Stimulated activated CD8-positive, alpha-beta memory T cell treated with anti-CD3 and anti-CD28 coated beads, Interleukin-7, amount 100 ng/mL, for 1 hour (primary cell): ENCODE measurements at places on chromosomes 5 and 9.

DNA sequence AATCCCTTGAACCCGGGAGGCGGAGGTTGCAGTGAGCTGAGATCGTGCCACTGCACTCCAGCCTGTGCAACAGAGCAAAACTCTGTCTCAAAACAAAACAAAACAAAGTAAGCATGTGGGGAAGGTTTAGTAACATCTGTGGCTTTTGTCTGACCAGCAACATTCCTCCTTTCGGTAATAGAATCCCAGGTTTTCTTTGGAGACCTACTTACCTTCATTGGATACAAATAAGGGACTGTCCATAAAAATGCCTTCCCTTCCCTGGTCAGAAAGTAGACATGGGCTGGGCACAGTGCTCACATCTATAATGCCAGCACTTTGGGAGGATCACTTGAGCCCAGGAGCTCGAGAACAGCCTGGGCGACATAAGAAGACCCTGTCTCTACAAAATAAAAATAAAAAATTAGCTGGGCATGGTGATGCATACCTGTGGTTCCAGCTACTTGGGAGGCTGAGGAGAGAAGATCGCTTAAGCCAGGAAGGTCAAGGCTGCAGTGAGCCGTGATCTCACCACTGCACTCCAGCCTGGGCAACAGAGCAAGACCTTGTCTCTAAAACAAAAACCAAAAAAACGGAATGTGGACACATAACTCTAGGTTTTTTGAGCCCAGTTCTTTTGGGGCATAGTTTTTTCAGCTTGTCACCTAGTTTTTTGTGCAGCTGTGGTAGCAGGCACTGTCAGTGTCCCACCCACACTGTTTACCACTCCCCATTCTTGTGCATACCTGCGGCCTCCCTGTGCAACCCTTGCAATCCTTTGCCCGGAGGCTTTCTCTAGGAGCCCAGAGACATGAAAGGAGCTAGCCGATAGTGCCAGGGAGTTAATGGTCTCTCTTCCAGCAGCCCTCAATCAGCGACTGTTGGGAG, 9.0 kb upstream of the SPINK4 start:
- no peak for DNase-seq

DNA sequence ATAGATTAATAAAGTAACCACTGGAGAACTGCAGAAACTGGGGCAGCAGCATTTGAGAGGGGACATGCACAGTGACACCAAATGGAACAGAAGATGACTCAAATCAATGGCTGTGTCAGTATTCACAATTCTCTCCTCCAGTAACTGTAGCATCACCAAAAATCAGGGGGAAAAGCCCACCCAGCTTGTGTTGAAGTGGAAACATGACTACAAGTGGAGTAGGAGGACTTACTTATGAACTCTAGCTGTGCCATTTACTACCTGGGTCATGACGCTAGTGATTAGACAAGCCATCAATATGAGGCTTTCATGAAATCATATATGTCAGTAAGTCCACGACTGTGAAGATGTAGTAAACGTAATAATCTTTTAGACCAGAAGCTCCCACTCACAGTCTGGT, 199.8 kb upstream of the PTGER4 start:
- no peak for DNase-seq

DNA sequence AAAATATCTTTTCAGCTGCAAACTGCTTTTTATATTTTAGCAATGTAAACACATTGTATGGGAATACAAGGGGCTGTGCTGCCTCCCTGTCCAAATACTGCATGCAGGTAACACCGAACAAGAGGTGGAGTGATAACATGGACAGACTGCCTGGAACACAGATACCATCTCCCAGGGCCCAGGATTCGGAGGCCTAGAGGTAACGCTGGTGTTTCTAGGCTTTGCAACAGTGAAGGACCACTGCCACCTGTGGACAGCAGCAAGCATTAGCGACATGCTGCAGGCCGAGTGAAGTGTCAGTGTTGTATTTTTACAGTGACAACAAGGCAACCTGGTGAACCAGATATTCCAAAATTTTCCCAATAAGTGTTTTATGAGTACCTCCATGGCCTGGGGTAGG, 379.1 kb downstream of the DMRT2 start:
- DNase-seq, result no peak

GRCh38 chr5:115297031-115297430, 577 bp upstream of the CCDC112 start:
- DNase-seq, result no peak

- no peak for DNase-seq
These were observed 481.9 kb downstream of the ARHGEF28 start for GRCh38 chr5:74107899-74108298.

DNA sequence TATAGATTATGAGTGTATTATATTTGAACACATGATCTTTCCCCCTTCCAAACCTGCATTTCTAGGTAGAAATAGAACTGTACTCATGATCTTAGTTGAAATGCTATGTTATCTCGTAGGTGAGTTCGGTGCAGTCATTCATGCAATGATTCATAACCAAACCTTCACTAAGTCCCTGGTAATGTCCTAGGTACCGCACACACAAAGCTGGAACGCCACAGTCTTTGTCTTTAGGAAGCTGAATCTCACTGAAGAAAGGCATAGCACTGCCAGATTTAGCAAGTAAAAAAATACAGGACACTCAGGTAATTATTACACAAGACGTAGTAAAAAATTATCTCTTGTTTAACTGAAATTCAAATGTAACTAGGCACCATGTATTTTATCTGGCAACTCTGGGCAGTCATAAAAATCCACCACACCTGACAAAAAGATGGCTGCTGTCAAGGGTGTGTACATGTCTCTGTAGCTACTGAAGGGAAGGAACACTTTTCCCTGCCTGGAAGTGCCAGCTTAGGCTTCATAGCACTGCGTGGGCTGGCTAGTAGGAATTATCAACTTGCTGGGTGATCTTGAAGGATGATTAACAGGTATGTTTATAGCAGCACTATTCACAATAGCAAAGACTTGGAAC, 28.0 kb upstream of the TXN start:
- DNase-seq, result no peak

DNA sequence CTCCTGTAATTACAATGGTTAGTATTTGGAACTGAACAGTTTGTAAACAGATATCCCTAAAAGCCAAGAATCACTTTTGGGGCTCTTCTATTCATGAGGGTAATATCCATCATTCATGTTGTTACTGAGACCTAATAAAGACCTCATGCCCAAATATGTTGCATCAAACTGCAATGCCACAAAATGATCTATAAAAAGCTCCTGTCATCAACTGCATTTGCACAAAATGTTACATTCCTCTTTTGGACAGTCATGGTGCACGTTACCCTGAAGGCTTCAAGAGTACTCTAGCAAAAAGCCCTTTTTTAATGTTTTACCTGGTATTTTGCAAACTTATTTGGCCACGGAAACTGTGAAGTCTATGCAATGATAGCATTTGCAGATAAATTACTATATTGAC, 14.2 kb upstream of the EQTN start:
- no peak for DNase-seq

GRCh38 chr9:69671879-69672595, at the start of gene APBA1:
Gene APBA1, minus strand, starts transcription at chr9:69672371.
- no peak for DNase-seq

DNA sequence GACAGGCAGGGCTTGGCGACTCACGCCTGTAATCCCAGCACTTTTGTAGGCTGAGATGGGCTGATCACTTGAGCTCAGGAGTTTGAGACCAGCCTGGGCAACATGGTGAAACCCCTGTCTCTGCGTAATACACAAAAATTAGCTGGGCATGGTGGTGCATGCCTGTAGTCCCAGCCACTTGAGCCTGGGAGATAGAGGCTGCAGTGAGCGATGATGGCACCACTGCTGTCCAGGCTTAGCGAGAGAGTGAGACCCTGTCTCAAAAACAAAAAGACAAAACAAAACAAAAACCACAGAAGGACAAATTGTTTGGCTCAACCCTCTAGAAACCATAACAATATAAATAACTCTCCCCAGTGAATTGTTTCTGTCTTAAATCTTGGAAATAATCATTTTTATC, 92.6 kb upstream of the ERBIN start:
- no peak for DNase-seq

- no peak for DNase-seq
These were observed 42.7 kb upstream of the LIFR start for GRCh38 chr5:38598994-38599617.

DNA sequence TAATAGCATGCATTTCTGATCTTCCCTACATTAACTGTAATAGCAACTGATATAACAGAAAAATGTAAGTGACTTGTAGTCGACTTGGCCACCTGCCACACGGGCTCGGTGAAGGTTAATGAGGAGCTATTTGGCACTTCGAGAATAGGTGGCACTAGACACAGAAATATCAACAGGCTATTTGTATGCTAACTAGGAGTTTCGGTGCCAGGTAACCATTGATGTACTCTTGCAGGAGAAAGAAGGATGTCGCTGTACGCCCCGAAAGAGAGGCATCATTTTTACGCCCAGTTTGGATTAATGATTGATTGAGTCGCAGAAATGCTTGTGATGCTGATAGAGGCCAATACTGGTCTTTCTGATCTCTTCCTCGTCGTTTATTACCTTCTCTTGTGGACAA, 516 bp upstream of the DMRT2 start:
- DNase-seq, result no peak

DNA sequence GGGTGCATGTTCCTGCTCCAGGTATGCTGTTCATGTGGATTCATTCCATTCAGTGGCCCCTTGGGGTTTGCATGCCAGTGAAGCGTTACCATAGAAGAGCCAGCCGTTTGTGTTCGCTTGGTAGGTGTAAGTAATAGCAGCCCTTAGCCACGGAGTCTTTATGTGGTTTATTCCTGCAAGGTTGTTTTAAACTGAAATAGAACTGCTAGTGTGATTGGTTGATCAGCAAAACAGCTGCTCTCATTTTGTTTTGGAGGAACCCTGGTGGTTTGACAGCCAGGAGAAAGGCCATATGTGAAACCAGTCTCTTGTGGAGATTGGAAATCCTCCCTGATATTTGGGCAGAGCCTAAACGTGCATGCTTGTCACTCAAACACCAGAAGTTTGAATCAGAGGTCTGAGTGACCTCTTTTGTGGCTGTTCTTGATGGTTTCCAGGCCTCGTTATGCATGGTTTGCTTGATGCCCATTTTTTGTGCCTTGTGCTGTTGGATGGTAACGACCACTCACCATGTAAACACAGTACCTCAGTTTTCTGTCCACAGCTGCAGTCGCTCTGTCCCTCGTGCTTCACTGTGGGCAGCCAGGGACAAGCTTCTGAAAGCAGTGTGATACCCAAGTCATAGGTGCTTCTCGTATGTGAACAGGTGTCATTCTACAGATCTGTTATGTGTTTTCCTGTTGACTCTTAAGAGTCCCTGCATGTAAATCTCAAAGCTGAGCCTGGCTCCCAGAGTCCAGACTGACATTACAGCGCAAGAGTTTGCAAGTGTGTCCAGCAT, 58.3 kb upstream of the NXNL2 start:
- DNase-seq, result no peak

DNA sequence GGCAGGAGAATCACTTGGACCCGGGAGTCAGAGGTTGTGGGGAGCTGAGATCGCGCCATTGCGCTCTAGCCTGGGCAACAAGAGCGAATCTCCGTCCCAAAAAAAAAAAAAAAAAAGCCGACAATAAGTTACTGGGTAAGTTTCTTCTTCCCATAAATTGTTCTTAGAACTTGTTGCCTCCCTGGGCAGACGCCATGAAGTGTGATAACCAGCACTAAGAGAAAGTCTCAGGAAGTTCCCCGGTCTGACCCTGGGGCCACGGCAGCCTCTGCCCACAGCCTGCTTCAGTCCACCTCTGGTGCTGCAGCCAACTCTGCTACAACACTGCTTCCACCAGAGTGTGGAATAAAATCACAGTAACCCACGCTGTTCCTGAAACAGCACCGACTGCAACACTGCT, 19.1 kb downstream of the LPCAT1 start:
- no peak for DNase-seq

- DNase-seq, result no peak
These were observed 131.9 kb upstream of the ANKH start for GRCh38 chr5:15003511-15003920.

DNA sequence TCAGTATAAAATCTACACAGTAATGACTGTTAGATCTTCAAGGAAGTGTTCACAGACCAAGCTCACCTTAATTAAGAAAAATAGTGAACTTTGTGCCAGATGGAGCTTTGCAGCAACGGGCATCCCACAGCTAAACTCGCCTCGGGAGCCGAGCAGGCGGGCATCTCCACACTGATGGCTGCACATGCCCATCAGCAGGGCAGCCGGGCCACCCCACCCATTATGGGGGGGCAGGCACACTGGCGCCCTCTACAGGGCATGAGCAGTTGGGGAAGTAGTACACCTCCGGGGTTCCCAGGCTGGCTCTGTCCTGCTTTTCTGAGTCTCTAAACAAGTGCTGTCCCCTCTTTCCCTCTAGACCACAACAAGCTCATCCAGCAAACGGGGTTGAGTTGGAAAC, 21.6 kb downstream of the ANKS6 start:
- no peak for DNase-seq

- DNase-seq, result no peak
These were observed 15.1 kb upstream of the NRARP start for GRCh38 chr9:137317021-137317717.

- no peak for DNase-seq
These were observed 655.2 kb upstream of the RIOK2 start for GRCh38 chr5:97838214-97838613.

GRCh38 chr9:112503170-112503569, 16.5 kb downstream of the KIAA1958 start:
- DNase-seq, result no peak

- no peak for DNase-seq
These were observed 113.6 kb downstream of the EFNA5 start for GRCh38 chr5:107557051-107557658.

GRCh38 chr9:37963936-37964739, 60.2 kb upstream of the SLC25A51 start:
- no peak for DNase-seq

DNA sequence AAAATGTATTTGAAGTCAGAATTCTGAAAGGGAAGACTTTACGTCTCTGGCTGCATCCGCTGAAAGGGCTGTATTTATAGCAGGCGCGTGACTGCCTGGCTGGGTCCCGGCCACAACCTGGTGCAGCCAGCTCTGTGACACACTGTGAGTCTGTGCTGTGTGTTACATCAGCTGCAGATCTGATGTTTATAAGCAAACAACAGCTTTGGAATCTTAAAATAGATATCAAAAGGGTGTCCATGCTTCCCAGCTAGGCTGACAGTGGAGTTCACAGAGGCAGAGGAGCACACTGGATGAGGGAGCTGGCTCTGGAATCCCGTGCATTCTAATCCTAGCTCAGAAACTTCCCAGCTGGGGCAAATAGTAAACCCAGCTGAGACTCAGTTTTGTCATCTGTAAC, 433.4 kb upstream of the BRINP1 start:
- no peak for DNase-seq

- no peak for DNase-seq
These were observed 14.3 kb downstream of the HMGCR start for GRCh38 chr5:75351139-75351926.

- no peak for DNase-seq
These were observed 79.5 kb upstream of the FAM169A start for GRCh38 chr5:74945561-74946165.

DNA sequence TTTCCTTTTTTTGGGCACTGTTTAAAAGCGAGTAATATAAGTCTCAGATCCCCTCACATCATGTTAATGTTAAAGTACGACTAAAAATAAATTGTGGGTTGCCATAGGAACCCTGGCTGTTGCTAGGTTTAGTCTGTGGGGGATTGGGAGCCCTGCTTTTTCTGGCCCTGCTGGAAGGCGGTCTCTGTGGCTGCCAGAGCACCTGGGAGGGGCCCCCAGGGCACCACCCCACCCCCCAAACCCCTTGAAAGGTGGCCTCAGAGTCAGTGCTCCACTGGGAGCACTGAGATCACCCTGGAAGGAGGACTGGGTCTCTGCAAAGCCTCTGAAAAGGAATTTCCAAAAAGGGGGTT, 66.2 kb upstream of the NEURL1B start:
- DNase-seq, result no peak

GRCh38 chr9:87292449-87293191, 205.0 kb upstream of the DAPK1 start:
- DNase-seq, result no peak

GRCh38 chr5:104345222-104346016, 782.8 kb upstream of the NUDT12 start:
- DNase-seq, result no peak
